MM.1S (cell line): ENCODE measurements at places on chromosomes 12 and 14.

- DNase-seq: no peak
Measured at GRCh38 chr12:115412831-115413230, 728.9 kb upstream of the TBX3 start.

- DNase-seq: no peak
Measured at GRCh38 chr12:105288311-105288996, 42.0 kb upstream of the C12orf75 start.

DNA sequence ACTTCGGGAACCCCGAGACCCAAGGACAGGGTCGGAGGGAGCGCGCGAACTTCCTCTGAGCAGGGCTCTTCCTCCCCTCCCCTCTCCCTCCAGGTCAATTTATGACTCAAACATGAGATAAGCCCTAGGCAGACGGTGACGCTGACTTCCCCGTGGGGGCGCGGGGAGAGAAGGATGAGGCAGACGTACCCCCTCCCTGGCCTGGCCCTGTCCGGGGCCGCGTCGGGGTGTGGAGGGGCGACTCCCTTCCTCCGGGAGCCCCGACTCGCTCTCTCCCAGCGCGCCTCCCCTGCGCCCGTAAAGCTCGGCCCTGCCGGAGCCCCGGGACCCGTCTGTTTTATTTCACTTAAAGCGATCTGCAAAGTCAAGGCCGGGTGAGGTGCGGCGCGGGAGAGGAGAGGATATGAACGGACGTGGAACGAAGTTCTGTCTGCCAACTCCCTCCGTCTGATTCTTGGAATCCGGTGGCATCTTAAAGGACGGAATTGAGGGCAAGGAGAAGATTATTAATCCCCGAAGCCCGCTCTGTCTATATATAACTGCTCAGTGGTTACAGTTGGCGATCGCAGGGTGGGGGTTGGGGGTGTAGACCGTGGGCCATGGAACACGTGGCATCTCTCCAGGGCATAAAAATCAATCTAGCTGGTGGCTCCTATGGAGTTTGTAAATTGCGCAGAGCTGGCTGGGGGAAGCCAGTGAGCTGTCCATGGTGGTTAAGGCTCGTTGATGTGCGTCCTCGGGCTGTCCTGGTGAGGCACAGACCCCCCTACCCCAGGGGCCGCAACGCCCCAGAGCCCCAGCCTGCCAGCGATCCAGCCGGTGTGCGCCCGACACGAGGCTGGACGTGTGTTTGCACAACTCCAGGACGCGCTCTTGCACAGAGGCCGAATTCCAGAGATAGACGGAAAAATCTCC, 2.9 kb upstream of the PTHLH start:
- DNase-seq: no peak

DNA sequence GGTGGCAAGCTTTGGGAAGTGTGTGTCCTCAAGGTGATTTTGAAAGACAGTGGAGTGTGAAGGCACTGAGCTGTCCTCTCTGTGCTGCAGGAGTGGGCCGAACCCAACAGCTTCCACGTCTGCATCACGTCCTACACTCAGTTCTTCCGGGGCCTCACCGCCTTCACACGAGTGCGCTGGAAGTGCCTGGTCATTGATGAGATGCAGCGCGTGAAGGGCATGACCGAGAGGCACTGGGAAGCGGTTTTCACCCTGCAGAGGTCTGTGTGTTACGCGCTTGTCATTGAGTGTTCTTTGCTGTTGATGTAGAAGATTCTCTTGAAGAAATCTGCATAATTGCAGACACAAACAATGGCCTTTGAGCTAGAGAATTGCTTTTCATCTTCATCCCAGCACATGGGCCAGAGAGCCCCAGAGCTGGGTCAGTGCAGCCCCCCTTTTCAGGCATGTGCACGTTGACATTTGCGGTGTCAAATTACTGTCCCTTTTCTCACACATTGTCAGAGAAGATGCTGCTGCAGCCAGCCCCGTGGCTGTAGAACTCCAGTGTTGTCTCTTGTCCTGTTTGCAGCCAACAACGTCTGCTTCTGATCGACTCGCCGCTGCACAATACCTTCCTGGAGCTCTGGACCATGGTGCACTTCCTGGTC, 63.3 kb downstream of the EP400 start:
- no peak for DNase-seq

DNA sequence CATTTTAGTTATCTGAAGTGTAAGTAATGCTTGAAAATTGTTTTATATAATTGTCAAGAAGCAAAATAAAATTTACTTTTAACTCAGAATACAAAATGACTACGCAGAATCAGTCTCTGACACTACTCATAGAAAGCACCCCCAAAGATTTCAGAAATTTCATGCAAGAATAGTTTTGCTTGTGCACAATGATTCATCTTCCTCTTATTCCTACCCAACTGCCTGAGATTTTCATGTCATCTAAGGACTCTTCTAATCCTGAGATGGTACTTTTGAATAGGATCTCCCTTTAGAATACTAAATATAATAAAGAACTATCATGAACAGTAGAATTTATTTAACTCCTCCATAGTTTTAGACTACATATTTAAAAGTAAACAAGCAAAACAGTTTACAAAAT, 485.3 kb upstream of the MGAT4C start:
- DNase-seq: no peak

GRCh38 chr12:124297389-124297788, 2.5 kb downstream of the RFLNA start:
- DNase-seq: no peak
